GM03348 (cell line): ENCODE measurements at places on chromosomes 6 and 20.

GRCh38 chr6:7512320-7512719 lies 29.2 kb upstream of the DSP start:
- DNase-seq = no peak

DNA sequence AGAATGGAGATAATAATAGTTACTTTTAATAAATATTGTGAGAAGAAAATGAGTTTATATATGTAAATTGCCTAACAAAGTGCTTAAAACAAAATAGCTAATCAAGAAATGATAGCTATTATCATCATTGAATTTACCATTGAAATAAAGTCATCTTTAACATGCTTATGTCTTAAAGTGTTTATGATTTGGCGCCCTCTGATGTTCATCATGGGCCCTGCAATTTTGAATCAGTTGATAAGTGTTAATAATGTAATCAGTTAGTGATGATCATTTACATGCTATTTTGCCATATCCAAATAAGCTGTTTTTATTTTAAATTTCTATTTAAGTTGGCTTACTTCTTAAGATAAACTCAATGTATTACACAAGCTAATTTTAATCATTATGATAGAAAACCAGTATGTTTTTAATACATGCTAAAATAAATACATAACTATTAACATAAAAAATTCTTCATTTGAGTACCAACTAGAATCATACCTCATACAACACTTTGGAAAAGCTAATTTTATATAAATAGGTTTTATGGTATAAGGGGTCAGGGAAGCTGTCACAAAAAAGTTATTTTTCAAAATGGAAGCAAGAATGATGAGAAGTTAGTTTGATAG lies 39.2 kb upstream of the TPD52L1 start:
- peak; percentile 57 for DNase-seq

GRCh38 chr6:160391419-160392116 lies 43.4 kb downstream of the SLC22A3 start:
- DNase-seq = no peak

- no peak for DNase-seq
Observed at GRCh38 chr6:21800948-21801438, 207.4 kb downstream of the SOX4 start.

DNA sequence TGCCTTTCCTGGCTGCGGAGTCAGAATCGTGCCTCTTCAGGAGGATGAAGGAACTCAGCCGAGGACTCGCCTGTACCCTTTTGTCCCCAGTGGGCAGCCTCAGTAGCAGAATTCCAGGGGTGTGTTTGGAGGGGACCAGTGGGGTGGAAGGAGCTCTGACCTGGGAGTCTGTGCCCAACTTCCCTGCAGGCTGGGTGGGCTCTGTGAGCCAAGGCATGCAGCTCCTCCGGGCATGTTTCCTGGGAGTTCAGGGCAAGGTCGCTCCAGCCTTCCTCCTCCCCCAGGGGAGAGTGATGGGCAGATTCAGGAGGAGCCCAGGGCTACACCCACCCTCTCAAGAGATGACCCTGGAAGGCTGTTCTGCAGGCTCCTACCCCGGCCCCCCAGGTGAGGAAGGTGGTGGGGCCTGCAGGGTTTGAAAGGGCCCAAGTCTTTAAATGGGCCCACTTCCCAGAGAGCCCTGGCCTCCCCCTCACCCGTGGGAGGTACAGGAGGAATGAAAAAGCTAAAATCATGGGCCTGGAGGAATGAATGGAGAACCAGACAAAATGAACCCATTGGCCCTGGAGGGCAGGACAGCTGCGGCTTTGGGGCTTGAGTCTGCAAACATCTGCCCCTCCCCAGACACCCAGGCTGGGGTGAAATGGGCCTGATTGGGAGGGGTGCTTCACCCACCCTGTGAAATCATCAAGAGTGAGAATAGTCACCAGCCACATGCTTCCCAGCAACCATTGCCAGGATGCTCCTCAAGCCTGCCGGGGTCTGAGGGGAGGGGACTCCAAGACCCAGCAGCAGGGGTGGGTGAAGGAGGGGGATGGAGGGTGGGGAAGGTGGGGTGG lies 77.6 kb upstream of the PMEPA1 start:
- no peak for DNase-seq

GRCh38 chr6:106685833-106686232 lies 56.5 kb downstream of the QRSL1 start:
- no peak for DNase-seq
